ENCODE measurements at places on chromosomes 16 and 17.

GRCh38 chr16:22684574-22685458, 129.1 kb upstream of the HS3ST2 start:
- DNase-seq = no peak

DNA sequence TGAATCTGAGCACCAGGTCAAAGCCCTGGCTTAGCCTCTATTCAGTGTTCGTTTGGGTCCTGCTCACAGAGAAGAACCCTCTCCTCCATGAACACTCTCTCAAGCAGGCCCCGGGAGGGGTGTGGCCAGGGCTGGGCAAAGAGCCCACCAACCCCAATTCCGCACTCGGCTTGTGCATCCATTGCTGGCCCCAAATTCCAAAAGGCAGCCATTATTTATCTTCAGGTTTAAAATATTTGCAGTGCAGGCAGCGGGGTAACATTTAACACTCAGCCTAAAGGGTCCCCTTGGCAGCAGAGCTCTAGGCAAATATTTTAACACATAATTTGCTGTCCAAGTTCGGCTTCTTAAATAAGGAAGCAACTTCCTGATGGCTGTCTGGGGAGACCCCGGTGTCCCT, 115.7 kb downstream of the ZNF423 start:
- DNase-seq = no peak

- DNase-seq = no peak
Measured at GRCh38 chr17:50837980-50838954, 2.9 kb downstream of the WFIKKN2 start.

DNA sequence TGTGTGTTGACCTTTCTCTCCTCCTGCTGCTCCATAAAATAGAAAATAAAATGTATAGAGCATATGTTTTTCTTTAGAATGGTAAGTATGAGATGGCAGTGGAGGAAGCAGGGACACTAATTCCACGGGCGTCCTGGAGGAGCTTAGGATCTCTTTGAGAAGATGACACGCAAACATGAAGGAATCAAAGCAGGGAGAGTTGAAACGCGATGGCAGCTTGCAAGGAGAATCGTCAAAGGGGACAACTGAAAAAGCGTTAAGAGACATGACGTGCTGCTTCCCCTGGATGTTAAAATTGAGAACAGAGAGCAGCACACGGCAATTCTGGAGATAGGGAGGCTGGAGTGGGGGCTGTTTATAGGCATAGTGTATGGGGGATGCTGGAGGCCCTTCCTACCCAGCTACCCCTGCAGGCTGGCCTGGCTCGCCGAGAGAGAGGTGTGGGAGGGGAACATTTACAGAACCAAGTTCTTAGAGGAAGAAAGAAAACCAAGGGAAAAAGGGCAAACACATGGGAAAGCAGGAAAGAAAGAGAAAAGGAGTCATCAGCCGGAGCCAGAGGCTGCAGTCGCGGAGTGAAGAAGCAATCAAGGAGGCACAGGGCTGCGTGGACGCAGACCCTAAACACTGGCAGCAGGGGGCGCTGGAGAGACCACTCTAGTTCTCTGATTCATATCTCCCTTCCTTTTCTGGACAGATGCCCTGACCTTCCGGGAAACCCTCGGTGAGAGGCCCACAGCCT, 55.8 kb downstream of the MYH13 start:
- DNase-seq = peak; percentile 19

- no peak for DNase-seq
Measured at GRCh38 chr16:74699666-74700065, 996 bp downstream of the MLKL start.

- peak; percentile 89 for DNase-seq
Measured at GRCh38 chr17:27892866-27893769, at the start of gene LYRM9. Gene LYRM9 (minus strand): TSS chr17:27893365. CDS start chr17:27882694, 10,671 bp downstream.

DNA sequence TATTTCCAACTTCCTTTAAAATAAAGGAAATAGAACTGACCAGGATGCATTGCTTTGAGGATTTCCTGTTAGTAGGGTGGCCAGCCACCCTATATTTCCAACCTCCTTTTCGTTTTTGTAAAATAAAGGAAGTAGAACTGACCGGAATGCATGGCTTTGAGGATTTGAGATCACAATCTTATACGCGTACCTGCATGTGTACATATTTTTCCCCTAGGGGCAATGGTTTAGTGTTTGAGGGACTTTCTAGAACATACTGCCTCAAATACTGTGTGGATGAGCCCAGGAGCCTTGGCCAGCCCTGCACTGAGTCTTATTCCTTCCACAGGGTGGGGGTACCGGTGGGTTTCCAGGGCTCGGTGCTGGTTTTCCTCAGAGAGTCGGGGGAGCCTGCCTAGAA, 25.6 kb downstream of the MAPK8IP3 start:
- no peak for DNase-seq

- no peak for DNase-seq
Measured at GRCh38 chr16:8686031-8686621, 11.7 kb downstream of the ABAT start.

DNA sequence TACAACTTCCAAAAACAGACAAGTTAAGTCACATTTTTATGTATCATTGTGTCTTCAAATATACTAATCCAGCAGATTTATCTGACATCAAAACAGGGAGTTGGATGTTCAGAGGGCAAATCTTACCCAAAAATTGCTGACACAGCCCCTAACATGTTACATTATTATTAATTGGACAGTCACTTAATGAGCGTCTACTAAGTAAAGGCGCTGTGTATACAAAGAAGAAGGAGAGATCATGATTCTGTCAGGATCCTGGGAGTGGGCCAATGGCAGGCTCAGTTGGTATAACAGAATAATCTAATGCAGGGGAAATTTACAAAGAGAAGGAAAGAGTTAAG, 18.4 kb upstream of the CD300E start:
- no peak for DNase-seq

DNA sequence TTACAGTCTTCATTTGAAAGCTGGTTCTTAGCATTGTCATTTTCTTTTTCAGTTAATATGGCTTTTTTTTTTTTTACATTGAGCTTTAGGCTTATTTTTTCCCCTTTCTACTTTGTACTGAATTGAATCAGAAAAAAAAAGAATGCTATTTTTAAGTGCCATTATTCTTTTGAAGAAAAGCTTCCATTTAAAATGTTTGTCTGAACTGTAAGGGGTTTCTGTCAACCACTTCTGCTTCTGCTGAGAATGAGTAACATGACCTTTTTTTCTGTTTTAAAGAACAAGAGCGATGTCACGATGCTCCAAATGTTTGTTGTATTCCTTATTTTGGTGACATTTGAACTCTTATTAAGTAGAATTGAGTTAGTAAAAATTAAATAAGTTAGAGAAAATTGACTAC, 50.0 kb downstream of the MRTFB start:
- DNase-seq = no peak

GRCh38 chr17:50920041-50920410, 53.9 kb upstream of the TOB1 start:
- no peak for DNase-seq

DNA sequence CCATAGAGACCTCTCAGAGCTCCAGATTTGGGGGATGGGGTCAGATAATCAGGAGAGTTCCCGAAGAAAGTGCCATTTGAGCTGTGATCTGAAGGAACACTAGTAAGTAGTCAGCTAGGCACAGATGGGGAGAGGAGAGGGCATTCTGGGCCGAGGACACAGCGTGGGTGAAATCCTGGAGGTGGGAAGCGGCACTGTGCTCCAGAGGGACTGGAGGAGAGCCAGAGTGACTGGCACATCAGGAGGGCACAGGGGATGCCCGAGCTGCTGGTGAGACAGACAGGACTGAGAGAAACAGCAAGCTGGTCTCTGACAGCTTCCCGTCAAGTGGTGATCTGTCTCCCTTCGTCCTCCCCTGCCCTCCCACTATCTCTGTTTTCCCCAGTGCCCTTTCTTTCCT, 40.6 kb downstream of the KNOP1 start:
- DNase-seq = no peak

DNA sequence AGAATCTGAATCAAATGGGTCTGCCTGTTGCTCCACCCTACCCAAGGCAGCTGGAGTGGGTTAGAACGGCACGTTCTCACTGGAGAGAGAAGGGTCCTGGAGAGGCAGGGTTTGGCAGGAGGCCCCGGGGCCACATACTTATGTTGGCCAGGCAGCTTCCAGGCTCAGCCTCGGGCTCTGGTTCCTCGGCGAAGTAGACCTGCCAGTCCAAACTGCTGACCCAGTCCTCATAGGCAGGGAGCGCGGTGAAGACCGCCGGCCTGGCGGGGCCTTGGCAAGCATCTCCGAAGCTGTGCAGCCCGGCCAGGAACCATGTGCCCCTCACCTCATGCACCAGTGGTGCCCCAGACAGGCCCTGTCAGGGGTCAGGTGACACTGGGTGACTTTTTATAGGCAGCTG, 4.8 kb downstream of the PRSS53 start:
- DNase-seq = no peak

- DNase-seq = no peak
Measured at GRCh38 chr17:77662833-77663232, 295.7 kb upstream of the TNRC6C start.

DNA sequence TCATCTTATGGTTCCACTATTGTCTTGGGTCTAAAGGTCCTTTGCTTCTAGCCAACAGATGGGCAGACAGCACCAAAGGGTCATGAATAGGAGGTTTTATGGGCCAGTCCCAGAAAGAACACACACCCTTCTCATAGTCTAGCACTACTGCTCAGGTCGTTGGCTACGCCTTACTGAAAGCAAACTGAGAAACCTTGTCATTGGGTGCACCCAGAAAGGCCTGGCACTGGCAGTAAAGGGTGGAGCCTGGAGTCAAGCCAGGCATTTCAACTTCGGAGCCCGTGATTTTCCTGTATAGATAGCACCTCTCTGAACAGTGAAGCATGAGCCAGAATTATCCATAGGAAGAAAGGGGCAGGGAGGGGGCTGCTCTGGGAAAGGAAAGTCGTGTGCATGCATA, 74.9 kb downstream of the VAT1L start:
- no peak for DNase-seq

DNA sequence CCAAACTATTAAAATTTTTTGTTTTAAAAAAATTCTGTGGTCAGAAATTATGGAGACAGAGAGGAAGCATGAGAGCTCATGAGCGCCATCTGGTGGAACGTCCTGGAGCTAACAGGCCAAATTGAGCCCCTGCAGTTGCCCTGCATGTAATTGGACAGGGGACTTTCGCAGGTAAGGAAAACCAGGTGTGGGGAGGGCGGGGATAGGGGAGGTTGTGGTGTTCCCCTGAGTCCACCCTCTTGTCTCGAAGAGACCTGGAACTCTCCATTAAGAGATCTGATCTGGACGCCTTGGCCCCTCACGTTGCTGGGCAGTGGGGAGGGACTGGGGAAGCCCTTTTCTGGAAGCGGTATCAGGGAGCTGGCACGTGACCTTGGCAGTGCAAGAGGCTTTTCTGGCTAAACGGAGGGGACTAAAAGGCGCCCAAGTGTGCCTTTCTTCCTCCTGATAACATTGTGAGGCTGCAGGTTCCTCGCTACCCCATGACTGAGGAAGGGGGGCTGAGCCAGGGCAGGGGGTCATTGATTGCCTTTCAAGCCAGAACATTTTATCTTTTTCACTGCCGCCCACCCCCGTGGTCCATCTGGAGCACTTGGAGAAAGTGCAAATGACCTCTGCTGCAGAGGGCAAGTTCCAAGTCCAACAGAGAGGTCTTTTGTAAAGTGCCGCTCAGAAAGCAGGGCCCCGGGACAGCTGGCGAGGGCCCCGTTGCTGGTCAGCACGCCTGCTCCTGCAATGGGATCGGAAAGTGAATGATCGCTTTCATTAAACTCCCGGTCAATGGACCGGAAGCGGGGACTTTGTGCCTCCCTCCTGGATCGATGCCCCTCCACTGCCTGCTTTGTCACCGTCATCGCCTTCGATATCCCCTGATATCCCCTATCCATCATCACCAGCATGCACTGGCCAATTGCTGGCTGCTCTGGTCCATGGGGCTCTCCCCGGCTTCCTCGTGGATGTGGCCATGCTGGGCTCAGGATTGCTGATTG, 18.4 kb downstream of the PDILT start:
- peak; percentile 57 for DNase-seq

DNA sequence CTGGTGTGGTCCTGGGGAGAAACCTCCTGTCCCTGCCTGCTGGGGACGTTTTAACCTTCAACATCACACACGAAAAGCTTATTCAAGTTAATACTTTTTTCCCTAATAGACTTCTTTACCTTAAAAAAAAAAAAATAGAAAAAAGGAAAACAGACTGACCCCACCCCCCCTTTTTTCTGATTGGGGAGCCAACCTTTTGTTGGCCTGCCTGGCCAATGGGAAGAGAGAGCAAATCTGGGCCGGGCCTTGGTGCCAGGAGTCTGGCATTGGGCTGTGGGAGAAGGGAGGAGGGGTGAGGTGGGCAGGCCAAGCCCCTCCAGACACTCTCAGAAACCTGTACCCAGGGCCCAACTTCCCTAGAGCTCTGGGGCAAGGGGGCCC, 3.0 kb downstream of the CBX8 start:
- DNase-seq = no peak

DNA sequence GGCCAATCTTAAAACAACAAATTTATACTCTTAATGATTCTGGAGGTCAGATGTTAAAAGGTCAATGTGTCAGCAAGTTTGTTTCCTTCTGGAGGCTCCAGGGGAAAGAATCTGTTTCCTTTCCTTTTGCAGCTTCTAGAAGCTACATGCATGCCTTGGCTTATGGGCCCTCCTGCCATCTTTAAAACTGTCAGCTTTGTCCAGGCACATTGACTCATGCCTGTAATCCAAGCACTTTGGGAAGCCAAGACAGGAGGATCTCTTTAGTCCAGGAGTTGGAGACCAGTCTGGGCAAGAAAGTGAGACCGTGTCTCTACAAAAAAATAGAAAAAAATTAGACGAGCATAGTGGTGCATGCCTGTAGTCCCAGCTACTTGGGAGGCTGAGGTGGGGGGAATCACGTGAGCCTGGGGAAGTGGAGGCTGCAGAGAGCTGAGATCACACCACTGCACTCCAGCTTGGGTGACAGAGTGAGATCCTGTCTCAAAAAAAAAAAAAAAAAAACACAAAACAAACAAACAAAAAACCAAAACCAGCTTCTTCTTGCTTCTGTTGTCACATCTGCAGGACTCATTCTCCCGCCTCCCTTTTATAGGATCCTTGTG, 58.3 kb downstream of the NOS2 start:
- DNase-seq = no peak

GRCh38 chr17:45631941-45632340, 141.4 kb upstream of the PLEKHM1 start:
- no peak for DNase-seq

GRCh38 chr16:80614908-80615671, 74.3 kb downstream of the DYNLRB2 start:
- DNase-seq = no peak

DNA sequence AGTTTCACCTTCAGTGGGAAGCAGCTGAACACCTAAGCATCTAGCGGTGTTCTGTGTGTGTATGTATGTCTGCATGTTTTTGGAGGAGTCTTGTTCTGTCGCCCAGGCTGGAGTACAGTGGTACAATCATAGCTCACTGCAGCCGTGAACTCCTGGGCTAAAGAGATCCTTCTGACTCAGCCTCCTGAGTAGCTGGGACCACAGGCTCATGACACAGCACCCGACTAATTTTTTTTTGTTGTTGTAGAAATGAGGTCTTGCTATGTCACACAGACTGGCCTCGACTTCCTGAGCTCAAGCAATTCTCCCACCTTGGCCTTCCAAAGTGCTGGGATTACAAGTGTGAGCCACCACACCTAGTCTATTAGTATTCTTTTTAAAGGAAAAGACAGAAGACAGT, 30.2 kb upstream of the FAAP100 start:
- DNase-seq = no peak

- DNase-seq = no peak
Measured at GRCh38 chr17:27428781-27429505, 27.3 kb upstream of the KSR1 start.

- DNase-seq = no peak
Measured at GRCh38 chr16:68146585-68146984, 61.4 kb downstream of the NFATC3 start.

- DNase-seq = no peak
Measured at GRCh38 chr17:63494300-63494928, 17.6 kb downstream of the ACE start.
